Activated CD4-positive, alpha-beta T cell treated with anti-CD3 and anti-CD28 coated beads, Interleukin-2, Interleukin-4, amounts not matched to agents 100 ng/mL and 50 ng/mL, durations not matched to agents 16 hours and 8 hours (primary cell): ENCODE measurements at places on chromosomes 2 and 18.
A peak's percentile ranks its signal among the peaks of the same experiment; 100 is the strongest.

DNA sequence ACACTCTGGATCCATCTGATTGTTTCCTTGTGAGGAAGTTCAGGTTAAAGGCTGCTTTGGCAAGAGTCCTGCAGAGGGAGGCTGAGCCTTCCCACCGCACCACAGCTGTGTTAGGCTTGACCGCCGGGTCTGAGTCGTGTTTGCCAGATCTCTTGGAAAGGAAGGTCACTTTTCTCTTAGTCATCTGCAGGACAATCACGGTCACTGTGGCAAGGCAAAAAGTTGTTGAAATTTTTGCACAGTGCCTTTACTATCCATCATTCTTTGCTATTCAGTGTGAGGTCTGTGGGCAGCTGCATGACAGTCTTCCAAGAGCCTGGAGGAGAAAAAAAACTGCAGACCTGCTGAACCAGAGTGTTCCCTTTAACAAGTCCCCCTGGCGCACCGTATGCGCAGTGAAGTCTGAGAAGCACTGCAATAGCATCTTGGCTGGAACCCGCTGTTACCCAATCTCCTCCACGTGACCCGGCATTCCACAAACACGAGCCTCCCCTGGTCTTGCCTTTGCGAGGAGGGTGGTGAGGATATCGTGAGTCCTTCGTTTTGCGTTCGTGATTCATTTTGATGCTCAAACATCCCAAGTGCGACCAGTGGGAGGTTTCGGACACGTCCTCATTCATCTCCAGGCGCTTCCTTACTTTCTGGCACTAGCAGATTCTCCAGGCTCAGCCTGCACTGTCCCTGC is 23.0 kb downstream of the BIN1 start:
- no peak for DNase-seq

- DNase-seq: no peak
Observed at GRCh38 chr18:42264497-42264896, 309.5 kb downstream of the PIK3C3 start.

- DNase-seq: no peak
Observed at GRCh38 chr2:210562091-210562490, 5.7 kb downstream of the CPS1 start.

GRCh38 chr2:99675130-99675661 is 185.4 kb upstream of the REV1 start:
- DNase-seq: no peak

- no peak for DNase-seq
Observed at GRCh38 chr18:48376406-48376805, 32.8 kb downstream of the ZBTB7C start.

DNA sequence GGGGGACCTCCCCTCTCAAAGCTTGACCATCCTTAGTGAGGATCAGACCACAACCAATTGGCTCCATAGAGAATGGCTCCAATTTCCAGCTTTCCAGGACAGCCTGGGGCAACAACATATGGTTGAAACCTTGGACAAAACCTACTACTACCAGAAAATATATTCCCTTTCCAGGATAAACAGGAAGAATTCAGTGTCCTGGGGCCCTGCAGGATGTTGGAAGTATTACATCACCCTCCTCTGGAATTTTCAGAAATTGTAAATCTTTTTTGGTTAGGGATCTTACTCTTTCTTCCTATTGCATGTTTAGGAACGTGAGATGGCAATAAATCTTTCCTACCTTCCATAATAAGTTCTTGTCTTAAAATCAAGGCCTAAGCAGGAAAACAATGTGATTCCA is 158.9 kb upstream of the MEIS1 start:
- no peak for DNase-seq

GRCh38 chr2:237507512-237507911 is 20.5 kb downstream of the MLPH start:
- DNase-seq: no peak

- DNase-seq: no peak
Observed at GRCh38 chr2:184780944-184781343, 182.6 kb downstream of the ZNF804A start.

DNA sequence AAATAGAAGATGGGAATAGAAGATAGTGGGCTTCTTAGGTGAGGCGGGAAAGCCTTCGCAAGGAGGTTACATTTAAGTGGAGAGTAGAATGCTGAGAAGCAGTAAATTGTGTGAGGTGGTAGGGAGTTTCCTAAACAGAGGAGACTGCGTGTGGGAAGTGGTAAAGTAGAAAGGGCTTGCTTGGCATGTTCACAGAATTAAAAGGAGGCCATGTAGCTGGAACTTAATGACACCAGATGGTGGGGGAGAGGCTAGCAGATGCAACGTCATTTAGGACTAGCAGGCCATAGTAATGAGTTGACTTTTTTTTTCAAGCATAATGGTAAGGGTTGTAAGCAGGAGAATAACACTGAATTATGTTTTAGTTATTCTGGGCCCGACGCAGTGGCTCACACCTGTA is 13.0 kb upstream of the RTN4 start:
- DNase-seq: no peak

DNA sequence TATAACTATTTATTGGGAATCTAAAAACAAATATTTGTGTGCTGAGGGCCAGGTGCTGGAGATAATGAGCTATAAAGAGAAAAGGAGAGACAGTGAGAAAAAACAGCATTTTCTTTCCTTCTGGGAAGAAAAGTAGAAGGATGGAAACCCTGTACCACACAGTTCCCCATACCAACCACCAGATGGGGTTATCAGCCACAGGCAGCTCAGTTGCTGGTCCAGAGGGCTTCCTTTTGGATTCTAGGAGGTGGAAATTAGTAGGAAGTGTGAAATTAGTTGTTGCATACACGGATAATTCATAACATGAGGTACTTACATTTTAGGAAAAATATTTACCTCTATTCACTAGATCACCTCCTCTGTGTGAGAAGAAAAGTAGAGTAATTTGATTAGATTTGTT is 237.0 kb upstream of the FOSL2 start:
- DNase-seq: no peak

DNA sequence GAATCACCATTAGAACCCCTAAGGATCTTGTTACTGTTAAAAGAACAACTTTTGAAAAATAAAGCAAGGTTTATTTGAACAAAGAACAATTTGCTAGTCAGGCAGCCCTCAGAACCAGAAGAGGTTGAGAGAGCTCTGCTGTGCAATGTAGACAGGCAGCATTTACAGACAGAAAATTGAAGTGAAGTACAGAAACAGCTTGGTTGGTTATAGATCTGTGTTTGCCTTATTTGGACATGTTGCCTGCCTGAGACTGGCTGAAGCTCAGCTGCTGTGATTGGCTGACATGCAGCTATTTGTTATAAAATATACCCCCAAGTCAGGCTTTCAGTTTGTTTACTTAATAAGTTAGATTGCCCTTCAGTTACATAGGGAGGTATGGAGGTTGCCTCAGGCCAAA is 12.5 kb downstream of the MSTN start:
- no peak for DNase-seq

DNA sequence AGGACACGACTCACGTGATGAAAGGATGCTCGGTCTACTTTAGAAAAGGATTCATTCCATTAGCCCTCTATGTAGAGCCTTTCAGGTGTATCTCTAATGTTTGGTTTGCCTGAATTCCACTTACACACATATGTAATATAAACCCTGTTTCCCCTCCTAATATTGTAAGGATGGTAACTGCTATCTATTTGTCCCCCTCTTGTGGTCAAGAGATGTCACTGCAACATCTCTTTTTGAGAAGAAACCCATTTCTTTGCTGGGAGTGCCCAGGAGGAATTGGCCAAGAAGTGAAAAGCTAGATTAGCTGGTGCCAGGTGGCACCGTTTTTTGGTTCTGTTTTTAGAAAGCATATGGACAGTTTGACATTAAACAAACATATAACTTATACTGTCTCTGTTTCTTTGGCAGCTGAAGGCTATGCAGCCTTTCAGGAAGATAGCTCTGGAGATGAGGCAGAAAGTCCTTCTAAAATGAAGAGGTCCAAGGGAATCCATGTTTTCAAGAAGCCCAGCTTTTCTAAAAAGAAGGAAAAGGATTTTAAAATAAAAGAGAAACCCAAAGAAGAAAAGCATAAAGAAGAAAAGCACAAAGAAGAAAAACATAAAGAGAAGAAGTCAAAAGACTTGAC is 41.2 kb downstream of the RALBP1 start:
- peak; percentile 53 for DNase-seq

- DNase-seq: peak; percentile 22
Observed at GRCh38 chr2:28424799-28425463, 32.3 kb downstream of the FOSL2 start.

- no peak for DNase-seq
Observed at GRCh38 chr2:62641936-62642335, 63.6 kb upstream of the EHBP1 start.

DNA sequence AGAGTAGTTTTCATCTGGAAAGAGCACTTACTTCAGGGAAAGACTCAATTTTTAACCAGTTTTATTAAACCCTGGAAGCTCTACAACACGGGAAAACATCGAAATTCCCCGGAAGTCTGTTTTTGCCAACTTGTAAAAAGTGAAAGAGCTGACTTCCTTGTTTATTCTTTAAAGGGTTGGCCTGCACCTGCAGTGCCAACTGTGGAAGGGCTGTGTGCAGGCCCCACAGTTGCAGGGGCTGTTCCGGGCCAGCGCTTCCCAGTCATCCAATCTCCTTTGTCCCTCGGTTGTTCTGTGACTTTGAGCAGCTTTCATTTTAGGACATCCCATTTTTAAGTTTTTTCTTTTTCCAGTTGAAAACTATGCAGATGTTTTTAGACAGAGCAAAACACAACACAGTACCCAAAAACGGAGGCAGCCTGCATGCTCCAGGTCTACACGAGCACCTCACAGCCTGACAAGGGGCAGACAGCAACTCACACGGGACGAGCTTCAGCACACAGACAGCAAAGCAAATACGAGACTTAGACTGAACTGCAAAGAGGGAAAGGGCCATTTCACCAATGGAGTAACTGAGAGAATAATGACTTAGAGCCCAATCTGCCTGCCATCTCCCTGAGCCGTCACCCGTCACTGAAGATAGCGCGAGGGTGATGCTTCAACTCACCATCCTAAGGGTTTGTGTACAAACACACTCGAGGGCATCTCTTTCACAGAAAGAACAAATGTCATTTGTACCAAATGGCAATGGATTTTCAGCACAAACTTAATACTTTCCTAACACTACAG is 70.6 kb downstream of the EMILIN2 start:
- DNase-seq: no peak

DNA sequence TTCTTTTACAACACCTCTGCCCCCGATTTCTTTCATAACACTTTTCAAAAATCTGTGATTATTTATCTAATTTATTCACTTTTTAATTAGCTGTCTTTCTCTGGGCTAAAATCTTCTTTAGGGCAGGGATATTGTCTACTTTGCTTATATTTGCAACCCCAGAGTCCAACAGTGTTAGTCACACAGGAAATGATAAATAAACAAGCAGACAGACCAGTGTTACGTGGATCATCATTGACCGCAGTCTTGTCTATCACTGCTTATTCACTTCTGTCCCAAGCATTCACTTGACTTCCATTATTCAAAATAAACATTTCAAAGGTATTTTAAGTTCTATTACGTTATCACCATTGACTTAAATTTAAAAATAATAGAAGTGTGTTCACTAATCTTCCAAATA is 237.6 kb upstream of the UBE2E3 start:
- DNase-seq: no peak

DNA sequence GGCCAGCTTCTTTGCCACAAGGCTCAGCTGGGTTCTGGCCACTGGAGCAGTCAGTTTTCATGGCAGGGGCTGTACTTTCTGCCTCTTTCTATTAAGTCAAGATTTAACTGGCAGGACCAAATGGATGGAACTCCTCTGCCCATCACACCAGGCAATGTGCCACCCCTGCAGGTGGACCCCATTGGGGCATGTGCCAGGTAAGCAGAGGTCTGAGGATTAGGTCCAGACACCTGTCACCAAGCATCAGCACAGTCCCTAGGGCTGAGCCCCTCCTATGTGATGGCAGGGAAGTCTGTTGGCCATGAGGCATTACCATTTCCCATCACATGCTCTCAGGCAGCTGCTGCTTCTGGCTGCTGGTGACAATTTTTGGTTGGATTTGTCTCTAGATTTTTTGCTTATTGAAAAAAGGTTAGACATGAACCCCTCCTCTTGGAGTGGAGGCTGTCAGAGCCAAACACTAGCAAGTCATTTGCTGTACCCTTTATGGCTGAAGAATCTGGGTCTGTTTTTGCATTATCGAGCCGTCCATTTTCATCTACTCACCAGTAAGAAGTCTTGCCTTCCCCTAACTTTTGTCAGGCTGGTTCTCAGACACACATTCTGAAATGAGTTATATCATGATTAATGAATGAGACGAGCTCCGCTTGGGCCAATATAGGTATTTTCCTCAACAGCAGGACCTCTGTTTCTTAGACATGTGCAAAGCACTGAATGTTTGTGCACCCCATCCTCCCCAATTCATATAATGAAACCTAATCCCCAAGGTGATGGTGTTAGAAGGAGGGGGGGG is 328.0 kb downstream of the TSN start:
- no peak for DNase-seq

- no peak for DNase-seq
Observed at GRCh38 chr18:12645254-12645653, 12.7 kb downstream of the SPIRE1 start.

DNA sequence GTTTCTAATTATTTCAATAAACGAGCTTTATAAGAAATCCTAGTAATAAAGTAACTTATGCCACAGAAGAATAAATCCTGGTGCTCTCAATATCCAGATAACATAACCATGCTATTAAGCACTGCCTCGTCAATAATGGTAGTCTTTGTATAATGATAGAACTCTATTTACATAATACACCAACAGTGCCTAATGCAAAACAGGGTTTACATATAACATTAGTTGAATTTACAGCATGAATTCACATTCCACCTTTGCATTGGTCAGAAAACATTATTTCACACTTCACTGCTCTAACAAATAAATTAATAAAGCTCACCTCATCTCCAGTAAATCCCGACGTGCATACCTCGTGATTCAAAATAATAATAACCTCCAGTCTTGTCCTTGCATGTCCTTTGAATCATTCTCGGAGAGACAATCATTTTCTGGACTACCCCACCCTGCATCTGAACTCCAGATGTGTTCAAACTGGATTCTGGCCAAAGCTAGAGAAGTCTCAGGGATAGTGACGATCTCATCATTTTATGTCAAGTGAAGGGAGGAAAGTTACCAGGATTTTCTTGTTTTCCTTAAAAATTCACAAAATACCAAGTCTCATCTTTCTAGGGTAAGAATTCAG is 189.2 kb downstream of the NCKAP5 start:
- DNase-seq: no peak

DNA sequence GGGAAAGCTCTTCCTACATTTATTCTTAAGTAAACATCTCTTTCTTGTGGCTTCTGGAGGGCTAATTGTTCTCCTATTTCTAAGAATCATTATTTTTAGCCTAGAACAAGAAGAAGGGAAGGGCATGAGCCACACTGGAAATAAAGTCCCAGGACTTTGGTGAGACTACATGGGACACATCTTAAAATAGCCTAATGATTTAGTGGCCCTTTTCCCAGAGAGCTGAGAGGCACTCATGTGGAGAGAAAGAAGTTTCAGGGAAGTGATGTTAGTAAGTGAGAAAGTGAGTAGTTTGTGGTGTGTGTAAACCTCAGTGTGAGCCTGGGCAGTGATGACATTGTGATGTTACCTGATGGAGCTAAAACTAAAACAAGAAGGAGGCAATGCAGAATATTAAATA is 14.6 kb downstream of the ITGA4 start:
- no peak for DNase-seq
